ENCODE measurements at places on chromosomes 1 and 21.

- no peak for DNase-seq
Measured at GRCh38 chr1:20720631-20721091, 2.9 kb upstream of the KIF17 start.

GRCh38 chr1:6178751-6179563 lies 1.2 kb downstream of the CHD5 start:
- no peak for DNase-seq

- DNase-seq, result no peak
Measured at GRCh38 chr21:31234936-31235335, 109.1 kb downstream of the TIAM1 start.

GRCh38 chr1:159208175-159208825 lies 3.6 kb downstream of the ACKR1 start:
- DNase-seq, result no peak

DNA sequence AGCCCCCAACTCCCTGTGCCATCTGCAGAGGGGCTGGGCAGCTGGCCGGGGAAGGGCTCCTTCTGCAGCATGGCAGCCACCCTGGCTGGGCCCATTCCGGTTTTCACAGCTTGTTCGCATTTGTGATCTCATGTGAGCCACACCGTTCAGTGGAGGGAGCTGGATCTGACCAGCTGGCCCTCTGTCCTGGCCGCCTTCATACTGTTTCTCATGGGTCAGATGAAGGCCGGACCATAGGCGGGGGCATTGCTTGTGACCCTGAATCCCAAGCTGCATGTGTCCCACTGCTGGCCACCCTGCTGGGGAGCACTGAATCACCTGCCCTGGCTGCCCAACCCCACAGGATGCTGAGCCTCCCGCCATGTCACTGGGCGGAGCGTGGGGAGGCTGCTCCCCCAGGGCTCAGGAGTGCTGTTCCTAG lies 36.4 kb upstream of the PRSS38 start:
- no peak for DNase-seq

- DNase-seq, result peak; percentile 15
Measured at GRCh38 chr1:159889821-159890252, 10.1 kb downstream of the CFAP45 start.

GRCh38 chr1:186375929-186376319 lies 286 bp downstream of the ODR4 start:
- DNase-seq, result no peak

DNA sequence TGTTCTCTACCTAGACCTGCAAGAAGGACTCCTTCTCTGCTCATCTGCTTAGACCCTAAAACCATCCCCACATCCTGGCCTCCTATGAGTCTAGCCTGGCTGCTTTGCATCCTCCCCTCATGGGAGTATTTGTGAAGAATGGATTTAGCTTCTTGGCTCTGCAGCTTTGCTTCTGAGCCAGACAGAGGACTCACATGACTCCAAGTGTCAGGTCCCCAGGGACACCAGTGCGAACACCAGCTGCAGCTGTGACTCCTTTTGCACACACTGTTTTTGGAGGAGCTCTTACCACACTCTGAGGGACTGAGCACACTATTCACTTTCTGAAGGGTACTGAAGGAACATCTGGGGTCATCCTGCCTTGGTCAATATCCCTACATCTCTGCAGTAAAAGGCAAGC lies 131.8 kb upstream of the SGIP1 start:
- peak; percentile 48 for DNase-seq

DNA sequence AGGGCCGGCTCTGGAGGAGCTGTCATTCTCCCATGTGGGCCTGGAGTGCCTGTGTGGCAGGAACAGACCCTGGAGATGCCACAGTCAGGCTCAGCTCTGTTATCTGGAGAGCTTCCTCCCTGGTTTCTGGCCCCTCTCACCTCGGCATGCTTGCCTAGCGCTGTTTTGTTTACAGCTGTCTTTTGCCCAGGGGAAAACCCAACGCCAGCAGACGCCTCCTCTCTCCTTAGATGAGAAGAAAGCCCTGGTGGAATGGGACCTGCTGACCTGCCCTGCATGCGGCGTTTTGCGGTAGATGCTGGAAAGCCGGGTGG lies 104.9 kb downstream of the CRYAA start:
- DNase-seq, result no peak

GRCh38 chr21:41597811-41598231 lies 89.9 kb upstream of the TMPRSS2 start:
- no peak for DNase-seq

GRCh38 chr1:13820456-13820855 lies 120.5 kb downstream of the PRDM2 start:
- DNase-seq, result no peak

- no peak for DNase-seq
Measured at GRCh38 chr1:164565357-164565756, 6.4 kb downstream of the PBX1 start.

DNA sequence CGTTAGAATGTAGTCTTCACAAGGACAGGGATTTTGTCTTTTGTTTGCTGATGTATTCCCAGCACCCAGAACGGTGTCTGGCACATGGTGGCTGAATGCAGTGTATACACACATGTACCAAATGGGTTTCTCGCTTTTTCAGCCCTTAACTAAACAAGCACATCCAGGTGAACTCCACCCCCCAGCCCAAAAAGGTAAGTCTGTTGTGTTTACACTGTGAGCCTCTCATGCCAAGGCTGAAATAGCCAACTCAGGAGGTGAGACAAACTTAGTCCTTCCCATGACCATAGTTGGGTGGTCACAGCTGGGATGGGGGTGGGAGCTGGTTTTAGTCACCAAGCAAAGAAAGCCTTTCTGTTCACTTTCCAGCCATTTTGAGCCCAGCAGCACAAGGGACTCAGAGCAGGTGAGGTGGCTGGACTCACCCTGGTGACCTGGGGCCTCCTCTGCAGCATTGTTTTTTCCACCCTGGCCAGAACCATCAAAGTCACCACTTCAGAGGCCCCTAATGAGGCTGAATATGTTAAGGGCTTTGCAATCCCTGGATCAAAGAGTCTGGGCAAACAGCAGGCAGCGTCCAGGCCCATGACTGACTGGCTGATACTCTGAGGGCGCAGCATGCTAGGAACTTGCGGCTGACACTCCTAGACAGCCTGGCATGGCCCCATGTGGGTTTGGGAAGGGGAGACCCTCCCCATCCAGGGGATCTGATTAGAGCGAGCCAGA lies 8.7 kb downstream of the TENT5B start:
- no peak for DNase-seq

GRCh38 chr21:46160657-46160906 lies 5.2 kb upstream of the FTCD start:
- no peak for DNase-seq

DNA sequence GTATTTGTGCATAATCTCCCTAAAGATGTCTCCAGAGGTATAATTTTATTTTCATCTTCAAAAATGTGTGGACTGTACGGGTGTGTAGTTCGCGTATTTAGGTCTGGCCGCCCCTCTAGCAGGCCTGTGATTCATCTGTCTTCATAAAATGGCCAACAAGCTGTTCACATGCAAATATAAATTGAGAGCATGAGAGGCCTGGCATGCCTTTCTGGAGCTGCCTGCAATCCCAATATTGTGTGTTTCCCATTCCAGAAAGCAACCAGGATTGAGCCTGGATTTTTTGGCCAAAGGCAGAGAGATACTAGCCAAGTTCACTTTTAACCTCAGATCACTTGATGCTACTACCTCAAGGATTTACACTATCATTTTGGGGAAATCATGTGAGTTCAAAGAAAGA lies 197.2 kb downstream of the NFIA start:
- DNase-seq, result no peak

GRCh38 chr1:86998727-86999126 lies 84.3 kb downstream of the HS2ST1 start:
- DNase-seq, result peak; percentile 60

- no peak for DNase-seq
Measured at GRCh38 chr1:235327559-235328270, at the start of gene ARID4B. TSS of gene ARID4B (minus strand) at chr1:235328179. CDS start at chr1:235326919, 1,260 bp downstream.

DNA sequence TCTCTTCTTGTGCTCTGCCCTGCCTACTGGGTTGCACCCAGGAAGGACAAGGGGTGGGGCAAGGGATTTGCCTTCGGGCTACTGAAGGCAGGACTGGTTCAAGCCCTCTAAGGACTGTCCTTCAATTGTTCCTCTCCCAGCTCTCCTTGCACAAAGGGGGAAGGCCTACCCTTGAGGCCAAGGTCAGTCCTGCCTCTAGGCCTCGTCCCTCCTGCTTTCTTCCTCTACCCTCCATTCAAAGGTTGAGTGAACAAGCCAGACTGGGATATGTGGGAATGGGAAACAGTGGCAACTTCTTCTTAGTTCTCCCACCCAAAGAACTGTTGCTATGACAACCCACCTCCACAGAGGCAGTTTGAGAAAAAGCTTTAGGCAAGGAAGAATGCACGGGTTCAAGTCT lies 2.7 kb downstream of the LURAP1 start:
- DNase-seq, result peak; percentile 59

DNA sequence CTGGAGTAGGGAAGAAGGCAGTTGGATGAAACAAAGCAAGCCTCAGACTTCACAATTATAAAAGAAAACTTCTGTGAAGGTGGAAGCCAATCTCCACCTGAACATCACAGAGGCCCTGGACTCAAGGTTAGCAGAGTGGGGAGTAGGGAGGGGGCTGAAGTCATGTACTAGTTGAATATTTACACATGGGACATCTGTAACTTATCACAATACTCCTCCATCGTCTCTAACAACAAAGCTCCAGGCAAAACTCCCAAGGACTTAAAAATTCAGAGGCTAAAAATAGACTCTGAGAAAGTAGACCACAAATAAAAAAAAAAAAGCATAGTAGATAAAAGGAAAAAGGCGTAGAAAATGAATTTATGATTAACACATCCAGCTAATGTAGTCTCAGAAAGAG lies 326.3 kb upstream of the PKN2 start:
- DNase-seq, result no peak

DNA sequence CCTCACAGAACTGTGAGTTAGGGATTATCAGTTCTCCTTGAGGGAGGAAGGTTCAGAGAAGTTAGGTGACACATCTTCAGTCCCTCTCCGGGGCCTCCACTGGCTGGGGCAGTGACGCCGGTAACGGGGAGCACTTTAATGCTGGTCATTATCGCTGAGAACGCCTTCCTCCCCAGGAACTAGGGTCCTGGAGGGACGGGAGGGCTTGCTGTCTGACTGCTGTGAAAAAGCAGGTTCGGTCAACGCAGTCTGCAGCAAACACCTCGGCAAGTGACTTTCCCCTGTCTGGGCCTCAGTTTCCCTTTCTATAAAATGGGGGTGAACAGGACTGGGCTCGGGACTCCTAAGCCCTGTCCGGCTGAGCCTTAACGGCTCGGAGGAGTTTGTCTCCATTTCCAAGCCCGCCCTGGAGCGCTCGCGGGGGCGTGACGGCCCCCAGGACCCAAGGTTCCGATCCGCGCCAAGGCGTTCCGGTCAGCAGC lies 341 bp upstream of the TMEM61 start:
- DNase-seq, result no peak

GRCh38 chr1:82948386-82948785 lies 1050.5 kb downstream of the TTLL7 start:
- DNase-seq, result no peak

- no peak for DNase-seq
Measured at GRCh38 chr1:185917646-185918045, 183.5 kb downstream of the HMCN1 start.

GRCh38 chr1:59433440-59433813 lies 136.5 kb downstream of the FGGY start:
- DNase-seq, result no peak

GRCh38 chr1:5690898-5691297 lies 301.3 kb downstream of the NPHP4 start:
- no peak for DNase-seq

DNA sequence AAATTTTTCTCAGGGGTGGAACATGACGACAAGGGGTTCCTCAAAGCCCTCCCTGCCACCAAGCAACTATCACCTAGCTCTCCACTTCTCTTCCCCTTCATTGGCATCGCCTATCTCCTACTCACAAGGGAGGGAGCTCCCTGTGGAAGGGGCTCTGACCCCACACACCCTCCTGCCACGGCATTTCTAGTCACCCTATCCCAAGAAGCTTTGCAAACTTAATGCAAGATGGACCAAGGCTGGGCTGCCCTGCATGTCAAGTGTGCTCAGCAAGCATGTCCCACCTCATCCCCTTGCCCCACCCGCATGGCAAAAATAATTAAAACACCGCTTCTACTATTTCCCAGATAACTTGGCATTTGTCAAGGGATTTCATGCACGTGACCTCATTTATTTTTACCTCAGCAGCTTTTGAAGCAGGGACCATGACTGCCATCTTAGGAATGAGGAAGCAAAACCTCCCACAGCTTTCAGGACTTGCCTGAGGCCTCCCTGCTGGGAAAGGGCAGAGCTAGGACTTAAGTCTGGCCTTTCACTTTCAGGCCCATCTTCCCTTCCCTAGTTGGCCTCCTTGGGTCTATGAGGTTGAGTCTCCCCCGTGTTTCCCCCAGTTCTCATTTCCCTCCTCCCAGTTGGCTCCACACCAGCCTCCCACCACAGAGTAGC lies 161.3 kb downstream of the TSEN15 start:
- no peak for DNase-seq

- DNase-seq, result no peak
Measured at GRCh38 chr1:219460081-219460895, 152.6 kb downstream of the ZC3H11B start.

GRCh38 chr1:36023098-36023769 lies 60.7 kb upstream of the TEKT2 start:
- DNase-seq, result no peak

DNA sequence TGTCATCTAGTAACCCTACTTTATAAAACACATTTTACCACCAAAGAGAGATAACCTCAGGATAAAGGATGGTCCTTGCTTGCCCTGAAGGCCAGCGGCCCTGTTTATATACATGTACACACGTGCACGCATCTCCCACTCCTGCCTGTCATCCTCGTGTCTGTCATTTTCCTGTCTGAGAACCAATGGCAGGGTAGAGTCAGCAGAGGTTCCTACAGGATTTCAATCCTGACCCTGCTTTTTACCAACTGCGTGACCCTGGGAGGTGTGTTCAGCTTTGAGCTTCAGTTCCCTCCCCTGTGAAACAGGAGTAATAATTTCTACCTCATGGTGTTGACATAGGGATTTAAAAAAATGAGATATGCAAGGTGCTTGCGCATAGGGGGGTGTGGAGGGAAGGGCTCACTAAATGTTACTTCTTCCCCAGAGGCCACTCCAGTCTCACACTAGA lies 12.3 kb upstream of the RASSF5 start:
- DNase-seq, result no peak

DNA sequence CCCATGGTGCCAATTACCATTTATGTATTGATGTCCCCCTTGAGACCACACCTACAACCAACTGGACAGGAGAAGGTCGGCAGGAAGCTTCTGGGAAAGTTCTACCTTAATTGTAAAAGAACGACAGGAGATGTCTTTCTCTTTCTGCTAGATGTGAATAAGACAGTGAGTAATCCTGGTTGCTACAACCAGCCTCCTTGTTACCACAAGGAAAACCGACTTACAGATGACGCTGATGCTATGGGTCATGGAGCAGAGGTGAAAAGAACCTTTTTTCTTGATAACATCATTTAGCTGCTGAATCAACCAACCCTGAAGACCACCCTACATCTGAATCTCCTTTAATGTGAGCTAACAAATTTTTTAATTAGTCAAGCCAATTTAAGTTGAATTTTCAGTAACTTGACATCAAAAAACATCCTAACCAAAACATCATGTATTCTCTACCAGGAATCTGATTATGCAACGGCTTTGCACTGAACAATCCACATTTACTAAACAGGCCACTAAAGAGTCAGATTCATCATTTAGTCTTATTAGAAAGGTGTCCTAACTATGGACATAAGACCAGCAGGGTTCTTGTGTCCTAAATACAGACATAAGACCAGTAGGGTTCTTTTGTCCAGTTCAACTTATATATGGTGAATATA lies 23.0 kb downstream of the RGS2 start:
- no peak for DNase-seq

- DNase-seq, result no peak
Measured at GRCh38 chr21:41260428-41260827, 56.2 kb upstream of the FAM3B start.

- no peak for DNase-seq
Measured at GRCh38 chr1:154845879-154846278, 24.2 kb downstream of the KCNN3 start.
